Activated CD4-positive, alpha-beta T cell treated with anti-CD3 and anti-CD28 coated beads for 24 hours (primary cell): ENCODE measurements at places on chromosomes 7 and 10.

DNA sequence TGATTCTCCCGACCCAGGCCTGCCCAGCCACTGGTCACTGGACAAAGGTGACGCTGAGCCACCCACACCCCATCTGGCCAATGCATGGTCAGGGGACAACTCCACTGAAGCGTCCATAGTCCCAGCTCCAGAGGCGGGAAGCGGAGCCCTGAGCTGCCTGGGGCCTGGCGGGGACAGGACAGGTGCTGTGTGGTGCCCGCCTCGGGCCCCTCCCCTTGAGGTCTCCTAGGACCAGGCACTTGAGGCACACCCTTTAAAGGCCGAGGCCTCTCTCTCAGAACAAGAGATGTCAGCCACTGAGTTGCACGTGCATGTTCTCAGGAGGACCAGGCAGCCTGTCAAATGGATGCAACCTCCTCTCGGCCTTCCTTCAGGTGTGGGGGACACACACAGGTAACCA lies 52.5 kb upstream of the PPP2R2D start:
- DNase-seq = no peak

DNA sequence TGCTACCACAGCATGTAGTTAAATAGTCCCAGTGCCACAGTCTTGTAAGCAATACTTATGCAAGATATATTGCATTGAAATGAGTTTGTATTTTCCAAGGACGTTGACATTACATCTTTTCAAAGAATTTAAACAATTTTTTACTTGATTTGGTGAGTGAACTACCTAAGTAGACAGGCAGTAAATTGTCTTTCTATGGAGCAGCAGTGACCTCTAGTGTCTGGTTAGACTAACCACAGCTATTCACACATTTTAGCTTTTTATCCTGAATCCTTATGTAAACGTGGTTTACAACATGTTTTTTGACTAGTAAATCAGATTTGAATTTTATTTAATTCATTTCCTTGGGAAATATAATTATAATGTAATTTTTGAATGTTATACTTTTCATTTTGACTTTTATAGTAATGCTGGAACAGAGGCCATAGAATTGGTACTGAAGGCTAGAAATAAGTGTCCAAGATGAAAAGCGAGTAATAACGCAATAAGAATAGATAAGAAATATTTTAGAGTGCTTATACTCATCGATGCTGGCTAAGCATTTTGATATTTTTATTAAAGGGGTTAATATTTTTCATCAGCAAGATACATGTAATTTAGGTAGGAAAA lies 5.6 kb downstream of the LRRTM3 start:
- DNase-seq = no peak

- no peak for DNase-seq
Measured at GRCh38 chr7:1254281-1255079, 21.8 kb downstream of the UNCX start.

- no peak for DNase-seq
Measured at GRCh38 chr7:139681463-139681755, 96.4 kb downstream of the HIPK2 start.

GRCh38 chr10:117697402-117697801 lies 154.9 kb downstream of the EMX2 start:
- no peak for DNase-seq

GRCh38 chr10:52216852-52217251 lies 97.2 kb upstream of the DKK1 start:
- no peak for DNase-seq

DNA sequence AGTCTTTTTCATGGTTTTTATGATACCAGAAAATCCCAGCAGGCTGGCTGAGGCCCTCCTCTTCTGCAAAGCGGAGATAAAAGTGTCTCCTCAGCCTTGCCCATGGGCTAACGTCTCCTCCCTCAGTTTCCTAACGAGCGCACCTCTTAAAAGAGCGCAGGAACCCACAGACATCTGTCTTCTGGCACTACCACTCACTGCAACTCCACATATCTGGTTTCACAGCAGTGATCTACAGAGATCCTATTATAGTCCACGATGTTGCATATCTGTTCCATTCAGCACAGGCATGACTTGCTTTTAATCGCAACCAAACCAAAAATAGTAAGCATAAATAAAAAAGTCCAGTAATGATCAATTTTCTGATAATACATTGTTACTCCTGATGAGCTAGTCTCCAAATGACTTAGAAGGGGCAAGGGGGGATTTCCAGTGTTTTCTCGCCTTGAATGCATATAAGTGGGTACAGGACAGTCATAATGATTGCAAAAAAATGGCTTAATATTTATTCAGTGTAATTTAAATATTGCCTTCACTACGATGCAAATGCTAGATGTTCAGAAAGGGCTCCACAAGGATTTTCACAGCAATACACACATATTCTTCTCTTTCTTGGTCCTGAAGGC lies 20.9 kb downstream of the ANKRD22 start:
- no peak for DNase-seq

GRCh38 chr10:99008054-99008453 lies 227.6 kb downstream of the HPSE2 start:
- DNase-seq = no peak

DNA sequence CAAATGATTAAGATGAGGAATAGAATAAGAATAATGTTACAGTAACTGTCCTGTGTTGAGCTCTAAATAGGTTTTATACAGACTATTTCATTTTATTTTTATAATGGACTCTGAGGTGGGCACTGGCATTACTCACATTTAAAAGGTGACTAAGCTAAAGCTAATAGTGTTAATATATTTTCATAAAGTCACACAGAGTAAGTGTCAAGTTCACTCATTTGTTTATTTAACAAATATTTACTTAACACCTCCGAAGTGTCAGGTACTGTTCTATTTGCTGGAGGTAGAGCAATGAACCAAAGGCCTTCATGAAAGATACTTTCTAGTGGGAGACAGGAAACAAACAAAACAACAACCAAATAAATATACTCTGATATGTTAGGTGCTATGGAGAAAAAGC lies 44.0 kb downstream of the ASB4 start:
- DNase-seq = no peak

- no peak for DNase-seq
Measured at GRCh38 chr7:142445019-142445686, 187.3 kb upstream of the PRSS58 start.

DNA sequence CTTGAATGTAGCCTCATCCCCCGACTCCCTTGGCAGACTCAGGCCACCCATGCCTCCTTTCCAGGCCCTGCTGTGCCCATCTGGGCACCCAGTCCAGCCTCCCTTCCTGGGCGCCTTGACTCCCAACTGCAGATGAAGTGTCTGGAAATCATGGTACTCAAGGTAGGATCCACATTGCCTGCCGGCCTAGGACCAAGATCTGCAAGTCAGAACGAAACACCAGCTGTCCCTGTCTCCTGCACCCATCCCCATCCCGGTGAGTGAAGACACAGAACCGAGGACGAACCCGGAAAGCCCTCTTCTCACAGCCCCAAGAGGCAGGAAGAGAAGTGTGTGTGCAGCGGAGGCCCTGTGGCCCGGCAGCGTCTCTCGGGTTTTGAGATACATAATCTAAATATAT lies 205.1 kb downstream of the EMX2 start:
- DNase-seq = no peak
